ENCODE measurements at places on chromosomes 3 and 15. TPM values are rescaled to one million over a fixed set of nuclear protein-coding genes. Genes with fewer than 3 reads are reported as not detected.
A peak's percentile ranks its signal among the peaks of the same experiment; 100 is the strongest.

DNA sequence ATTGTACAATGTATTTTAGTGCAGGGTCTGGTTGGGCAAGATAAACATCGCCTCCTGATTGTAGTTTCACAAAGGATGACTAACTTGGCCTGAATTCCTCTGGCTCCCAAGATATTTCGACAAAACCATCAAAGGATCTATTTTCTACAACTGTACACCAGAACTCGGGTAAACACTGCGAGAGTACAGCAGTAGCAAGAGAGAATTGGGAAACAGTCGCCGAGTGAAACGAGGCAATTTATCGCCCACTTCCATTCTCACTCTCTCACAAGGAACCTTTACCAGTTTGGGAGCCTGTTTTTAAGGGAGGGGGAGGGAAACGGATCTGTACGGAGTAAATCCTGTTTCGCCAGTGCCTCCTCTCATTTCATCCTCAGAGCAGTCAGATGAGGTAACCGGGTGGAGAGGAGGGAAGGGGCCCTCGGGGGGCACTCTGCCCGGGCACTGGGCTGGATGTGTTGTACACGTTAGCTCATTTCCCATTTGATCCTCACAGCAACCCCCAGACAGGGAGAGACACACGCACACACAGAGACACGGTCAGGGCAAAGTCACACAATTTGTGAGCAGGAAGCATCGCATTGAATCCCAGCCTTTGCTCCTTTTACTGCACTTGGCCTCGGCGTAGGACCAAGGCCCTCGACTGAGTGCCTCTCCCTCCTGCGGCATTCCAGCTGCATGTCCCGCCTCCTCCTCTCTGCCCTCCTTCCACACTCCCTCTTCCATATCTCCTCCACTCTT is 120.1 kb downstream of the LIPC start:
- DNase-seq, result peak; percentile 28

- no peak for DNase-seq
Observed at GRCh38 chr3:173411375-173411973, 13.9 kb downstream of the NLGN1 start.

GRCh38 chr3:151553888-151554287 is 93.0 kb upstream of the IGSF10 start:
- no peak for DNase-seq

DNA sequence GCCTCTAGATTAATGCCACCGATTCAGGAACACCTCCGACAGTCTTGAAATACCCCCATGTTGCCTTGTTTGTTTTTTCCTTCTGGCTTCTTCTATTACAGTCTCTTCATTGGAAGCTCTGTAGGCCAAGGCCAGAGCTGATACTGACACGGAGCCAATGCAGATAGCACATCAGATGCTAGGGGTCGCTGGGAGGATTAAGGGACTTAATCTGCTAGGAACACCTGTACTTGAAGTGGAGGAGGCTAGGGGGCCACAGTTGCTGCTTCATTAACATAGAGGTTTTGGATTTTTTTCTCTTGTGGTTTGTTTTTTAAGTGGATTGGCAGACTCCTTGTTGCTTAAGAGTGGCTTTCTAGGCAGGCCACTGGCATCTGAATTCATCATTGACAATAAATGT is 49.6 kb downstream of the PARP14 start:
- DNase-seq, result no peak

Gene FRMD4B
- 22.5 TPM for total RNA-seq

GRCh38 chr3:50650018-50650417 is 24.7 kb upstream of the DOCK3 start:
- DNase-seq, result no peak

DNA sequence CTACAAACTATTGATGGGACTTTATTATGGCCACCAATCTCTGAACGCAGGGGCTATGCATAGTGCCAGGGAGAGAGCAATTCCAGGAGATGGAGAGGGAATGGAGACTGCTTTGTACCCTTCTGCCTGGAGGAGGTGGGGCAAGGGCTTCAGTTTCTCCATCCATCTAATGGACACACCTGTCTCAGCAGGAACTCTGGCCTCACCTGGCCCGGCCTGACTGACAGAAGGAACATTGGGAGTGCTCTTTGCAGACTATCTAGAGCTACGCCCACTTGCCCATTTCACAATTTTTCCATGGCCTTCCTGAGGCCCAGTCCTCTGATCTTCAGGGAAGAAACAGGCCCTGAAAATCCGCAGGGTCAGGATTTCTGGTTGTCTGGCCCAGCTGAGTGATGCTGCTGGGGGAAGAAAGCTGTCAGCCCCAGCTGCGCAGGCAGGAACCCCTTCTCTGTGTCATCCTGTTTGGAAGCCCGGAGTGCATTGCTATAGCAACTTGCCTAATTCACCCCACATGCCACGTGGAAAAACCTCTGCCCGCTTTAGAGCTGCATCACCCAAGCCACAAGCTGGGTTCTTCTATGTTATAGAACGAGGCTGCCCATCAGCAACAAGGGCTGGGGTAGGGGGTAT is 6.4 kb downstream of the ITGA11 start:
- no peak for DNase-seq

DNA sequence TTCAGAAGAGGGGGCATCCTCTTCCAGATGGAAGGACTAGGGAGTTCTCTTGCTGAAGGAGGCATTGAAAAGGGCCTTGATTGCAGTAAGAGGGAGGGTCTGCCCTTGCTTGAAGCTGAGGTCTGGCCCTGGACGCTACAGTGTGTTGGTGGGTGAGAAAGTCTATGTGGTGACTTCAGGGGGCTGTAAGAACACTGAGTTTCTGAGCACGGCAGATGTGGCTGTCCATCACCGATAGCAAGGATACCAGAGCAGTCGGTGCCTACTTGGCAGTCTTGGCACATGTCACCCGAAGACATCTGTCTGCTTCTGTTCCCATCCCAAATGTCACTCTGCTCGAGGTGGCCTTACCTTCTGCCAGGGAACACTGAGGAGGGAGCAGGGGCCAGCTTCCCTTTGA is 631.1 kb upstream of the CFAP20DC start:
- no peak for DNase-seq

Gene PRSS50
- 0.25 TPM for total RNA-seq

Gene CLRN1
- total RNA-seq, result not detected

DNA sequence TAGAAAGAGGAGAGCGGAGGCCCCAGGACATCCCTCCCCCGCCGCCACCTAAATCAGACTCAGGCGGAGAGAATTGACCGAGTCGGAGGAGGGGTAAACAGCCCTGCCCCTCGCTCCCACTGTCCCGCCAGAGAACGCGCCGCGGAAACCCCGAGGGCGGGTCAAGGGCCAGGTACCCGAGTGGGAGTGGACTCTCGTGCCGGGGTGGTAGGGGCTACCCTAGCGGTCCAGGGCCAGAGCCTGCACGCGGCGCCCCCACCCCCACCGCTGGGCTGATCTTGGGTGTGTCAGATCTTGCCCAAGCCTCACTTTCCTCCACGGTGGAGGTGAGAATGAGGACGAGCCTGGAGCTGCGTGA is 19.0 kb downstream of the SPATA12 start:
- DNase-seq, result no peak

GRCh38 chr3:119626196-119626595 is 28.5 kb downstream of the PLA1A start:
- DNase-seq, result no peak
